Uterus (tissue), 4 donors: ENCODE measurements at places on chromosomes 1 and 21.

DNA sequence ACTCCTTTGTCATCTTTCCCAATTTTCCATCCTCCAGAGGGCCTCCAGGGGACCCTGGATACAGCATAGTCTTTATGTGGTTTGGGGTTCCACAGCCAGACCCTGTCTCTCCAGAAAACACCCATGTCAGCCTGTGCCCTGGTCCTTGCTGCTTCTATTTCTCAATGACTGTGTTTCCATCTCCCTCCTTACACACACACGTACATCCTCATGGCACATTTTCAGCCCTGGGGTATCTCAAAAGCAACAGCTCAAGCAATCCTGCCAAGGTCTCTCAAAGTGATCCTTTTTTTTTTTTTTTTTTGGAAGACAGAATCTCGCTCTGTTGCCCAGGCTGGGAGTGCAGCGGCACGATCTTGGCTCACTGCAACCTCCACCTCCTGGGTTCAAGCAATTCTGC is 22.3 kb downstream of the QSOX1 start:
- DNase-seq: no peak

- DNase-seq: no peak
These were observed 148.5 kb upstream of the TNR start for GRCh38 chr1:175891783-175892309.

DNA sequence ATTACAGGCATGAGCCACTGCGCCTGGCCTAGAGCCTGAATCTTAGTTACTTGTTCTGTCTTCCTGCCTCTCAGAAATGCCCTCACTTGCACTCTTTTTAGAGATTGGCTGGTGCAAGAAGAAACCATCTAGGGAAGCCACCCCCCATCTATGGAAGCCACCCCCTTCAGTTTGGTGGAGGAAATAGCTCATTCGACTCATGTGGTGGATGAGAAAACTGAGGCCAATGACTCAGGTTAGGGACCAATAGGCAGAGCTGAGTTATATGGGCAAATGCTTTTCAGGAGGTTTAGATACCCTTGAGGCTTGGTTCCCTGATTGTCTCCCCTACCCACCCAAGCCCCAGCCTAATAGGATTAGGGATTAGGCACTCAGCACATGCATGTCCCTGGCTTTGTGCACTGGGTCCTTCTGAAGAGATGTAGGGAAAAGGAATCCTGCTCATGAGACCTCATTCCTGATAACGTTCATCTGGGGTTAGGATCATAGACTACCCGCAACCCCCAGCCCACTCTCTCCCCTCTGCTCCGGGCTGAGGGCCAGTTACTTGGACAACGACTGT is 77.1 kb downstream of the PAX7 start:
- DNase-seq: no peak

- DNase-seq: no peak
These were observed 55.4 kb downstream of the DDAH1 start for GRCh38 chr1:85409516-85409915.

GRCh38 chr1:5718831-5719632 is 273.2 kb downstream of the NPHP4 start:
- DNase-seq: no peak

GRCh38 chr1:228095161-228095560 is 8.0 kb downstream of the C1orf35 start:
- DNase-seq: no peak

- DNase-seq: no peak
These were observed 21.5 kb downstream of the GON4L start for GRCh38 chr1:155835548-155835947.
